ENCODE measurements at places on chromosomes 1 and 21.

DNA sequence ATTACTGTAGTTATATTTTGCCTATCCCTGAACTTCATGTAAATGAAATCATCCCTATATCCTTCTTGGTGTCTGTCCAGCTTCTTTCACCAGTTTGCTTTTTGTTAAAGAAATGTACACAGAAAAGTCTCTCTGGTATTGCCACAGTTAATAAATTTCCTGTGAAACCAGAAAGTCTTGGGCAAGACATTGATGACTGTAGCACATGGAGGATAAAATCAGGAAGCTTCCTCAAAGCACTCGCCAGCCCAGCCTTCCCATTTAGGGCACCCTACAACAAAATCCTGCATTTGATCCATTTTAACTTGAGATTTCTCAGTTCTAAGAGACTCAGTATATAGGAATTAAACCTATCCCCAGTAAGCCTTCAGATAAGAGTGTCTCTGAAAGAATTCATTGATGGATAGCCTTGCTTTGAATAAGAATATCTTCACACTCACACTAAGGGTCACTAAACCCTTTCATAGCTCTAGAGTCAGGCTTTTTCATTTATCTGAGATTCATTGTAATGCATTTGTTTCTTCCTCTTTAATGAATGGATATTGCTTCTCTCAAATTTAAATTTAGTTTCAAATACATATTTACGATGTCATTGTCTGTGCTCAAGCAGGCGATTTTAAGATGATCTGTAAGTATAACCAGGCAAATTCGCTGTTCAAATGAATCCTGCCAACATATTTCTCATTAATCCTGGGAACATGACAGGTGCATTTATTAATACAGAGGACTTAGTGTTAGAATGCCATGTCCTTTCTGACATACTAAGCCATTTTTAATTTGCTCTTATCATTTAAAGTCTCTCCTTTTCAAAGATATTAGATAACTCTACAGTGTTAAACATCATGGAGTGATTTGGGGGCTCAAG lies 153.1 kb downstream of the GRIK1 start:
- DNase-seq = no peak

GRCh38 chr1:15847893-15848142 lies 311 bp downstream of the SPEN start:
- no peak for DNase-seq

- no peak for DNase-seq
Observed at GRCh38 chr1:51316846-51317120, 13.6 kb downstream of the TTC39A start.

- no peak for DNase-seq
Observed at GRCh38 chr1:8388732-8389562, 71.0 kb downstream of the SLC45A1 start.

DNA sequence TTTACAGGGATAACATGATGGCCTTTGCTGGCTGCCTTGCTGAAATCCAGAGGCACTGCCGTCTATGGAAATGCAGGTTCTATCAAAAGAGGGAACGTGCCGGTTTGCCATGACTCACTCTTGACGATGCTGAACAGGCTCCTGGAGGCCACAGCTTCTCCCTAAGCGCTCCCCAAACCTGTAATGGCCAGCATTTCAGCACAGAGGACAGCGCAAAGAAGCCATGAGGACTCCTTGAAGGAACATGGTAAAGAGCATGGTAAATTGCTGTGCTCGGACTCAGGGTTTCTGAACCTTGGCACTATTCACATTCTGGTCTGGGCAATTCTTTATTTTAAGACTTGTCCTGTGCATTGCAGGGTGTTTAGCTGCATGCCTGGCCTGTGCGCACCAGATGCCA lies 217.5 kb downstream of the CAMTA1 start:
- no peak for DNase-seq

DNA sequence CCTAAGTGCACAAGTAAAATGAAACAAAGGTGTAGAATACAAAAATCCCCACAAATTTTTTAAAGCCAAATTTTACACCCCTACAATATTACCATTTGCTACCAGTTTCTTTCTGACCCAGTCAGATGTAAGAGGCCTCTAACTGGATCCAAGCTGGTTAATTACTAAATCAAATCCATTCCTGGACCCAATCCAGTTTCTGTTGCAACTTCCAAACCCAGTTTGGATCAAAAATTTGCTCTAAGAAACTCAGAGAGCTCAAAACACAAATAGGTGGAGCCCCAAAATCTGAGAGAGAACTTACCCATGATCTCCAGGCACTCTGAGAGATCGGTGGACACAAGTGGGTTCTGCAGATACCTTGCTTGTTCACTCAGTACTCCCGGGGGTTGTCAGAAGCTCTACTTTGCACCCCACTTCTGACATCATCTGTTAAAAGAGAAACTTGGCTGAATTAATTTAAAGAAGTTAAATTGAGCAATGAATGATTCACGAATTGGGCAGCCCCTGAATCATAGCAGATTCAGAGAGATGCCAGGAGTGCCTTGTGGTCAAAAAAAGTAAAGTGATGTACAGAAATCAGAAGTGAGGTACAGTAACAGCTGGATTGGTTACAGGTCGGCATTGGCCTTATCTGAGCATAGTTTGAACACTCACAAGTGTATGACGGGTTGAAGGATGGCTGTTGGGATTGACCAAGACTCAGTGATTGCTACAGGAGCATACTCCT lies 448.0 kb downstream of the KCNT2 start:
- DNase-seq = no peak

DNA sequence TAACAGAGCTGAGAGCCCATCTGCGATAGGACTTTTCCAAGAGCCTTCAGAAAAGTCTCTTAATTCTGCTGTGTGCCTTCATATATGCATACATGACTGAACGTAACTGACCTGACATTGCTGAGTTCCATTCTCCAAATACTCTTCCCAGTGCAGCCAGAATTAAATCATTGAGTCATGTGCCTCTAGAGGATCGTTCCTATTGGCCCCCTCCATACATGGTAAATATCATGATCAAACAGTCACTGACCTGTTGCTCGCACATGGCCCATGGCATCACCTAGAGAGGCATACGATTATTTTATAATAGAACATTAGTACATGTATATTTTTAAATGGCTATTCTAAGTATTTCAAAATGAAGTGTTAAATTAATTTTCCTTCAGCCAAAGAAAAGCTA lies 186.8 kb downstream of the PBX1 start:
- DNase-seq = no peak

DNA sequence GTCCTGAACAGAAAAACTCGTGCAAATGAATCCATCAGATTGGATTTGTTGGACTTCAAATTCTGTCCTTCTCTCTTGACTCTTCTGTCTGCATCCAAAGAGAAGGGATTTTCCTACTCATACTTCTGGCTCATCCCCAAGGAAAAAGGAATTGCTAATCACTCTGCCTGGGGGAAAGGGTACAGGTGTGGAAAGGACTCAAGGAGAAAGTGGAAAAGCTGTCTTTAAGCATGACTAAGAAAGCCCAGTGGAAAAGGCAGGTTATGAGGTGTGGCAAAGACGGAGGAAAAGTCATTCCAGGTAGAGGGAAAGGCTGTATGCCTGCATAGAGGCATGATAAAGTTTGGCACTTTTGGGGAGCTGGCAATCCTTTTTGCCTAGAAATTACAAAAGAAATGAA lies 43.4 kb downstream of the PTGS2 start:
- DNase-seq = no peak

DNA sequence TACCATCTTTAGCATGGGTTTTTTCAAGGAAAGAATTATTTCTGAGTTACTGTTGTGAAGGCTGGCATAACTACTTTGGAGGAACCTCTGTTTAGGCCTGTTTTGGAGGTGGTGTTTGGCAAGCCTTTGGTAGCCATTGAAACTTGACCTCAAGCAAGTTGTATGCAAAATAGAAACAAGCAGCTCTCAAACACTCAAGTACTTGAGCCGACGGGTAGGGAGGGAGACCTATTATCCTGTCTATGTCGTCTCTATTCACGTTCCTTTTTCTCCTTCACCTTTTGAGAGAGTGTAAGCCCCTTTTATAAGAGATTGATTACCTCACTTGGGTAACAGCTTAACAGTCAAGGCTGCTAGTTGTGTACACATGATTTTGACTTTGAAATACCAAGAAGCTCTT lies 878.3 kb upstream of the CXADR start:
- no peak for DNase-seq

- no peak for DNase-seq
Observed at GRCh38 chr1:42935313-42935895, 23.3 kb downstream of the SLC2A1 start.

DNA sequence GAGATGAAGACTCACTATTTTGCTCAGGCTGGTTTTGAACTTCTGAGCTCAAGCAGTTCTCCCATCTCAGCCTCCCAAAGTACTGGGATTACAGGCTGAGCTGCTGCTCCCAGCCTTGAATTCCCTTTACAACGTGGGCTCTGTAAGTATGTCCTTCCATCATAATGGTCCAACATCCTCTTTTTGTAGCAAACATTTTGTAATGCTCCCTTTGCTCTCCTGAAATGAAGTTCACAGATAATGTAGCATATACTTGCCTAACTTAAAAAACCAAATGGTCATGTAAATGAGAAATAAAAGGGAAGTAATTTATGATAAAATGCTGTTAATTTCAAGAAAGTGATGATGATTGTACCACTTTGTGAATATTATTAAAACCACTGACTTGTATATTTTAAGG lies 30.5 kb upstream of the THEM4 start:
- no peak for DNase-seq

DNA sequence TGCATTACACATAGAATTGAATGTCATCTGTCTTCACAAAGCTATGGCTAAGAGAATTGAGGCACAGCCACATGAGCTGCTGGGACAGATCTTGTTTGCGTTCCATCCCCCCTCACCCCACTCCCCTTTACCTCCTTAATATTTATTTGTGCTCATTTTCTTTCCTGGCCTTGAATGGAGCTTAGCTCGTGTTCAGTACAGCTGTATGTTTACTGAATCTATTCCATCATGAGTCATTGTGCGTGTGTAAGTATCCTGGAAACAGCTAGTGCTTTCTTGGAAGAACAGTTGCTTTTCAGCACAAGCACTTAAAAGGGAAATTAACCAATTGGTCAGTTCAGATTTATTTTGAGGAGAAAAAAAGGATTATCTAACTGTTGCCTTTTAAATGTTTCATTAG lies 14.7 kb downstream of the PROX1 start:
- no peak for DNase-seq

DNA sequence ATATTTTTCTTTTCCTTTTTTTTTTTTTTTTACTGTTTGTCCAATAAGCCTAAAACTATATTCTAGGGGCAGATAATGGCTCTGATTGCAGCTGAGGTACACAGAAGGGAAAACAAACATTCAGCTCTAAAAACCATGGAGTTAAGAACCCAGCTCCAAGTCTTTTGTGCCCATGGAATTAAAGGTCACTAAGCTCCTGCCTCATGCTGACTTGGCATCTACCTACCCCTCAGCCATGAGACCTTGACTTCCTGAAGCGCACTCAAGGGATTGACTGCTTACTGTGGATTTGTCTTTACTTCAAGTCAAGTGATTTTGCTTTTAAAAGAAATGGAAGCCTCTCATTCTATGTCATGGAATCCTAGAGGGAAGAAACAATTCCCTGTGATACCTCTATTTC lies 192.3 kb downstream of the AMY1C start:
- DNase-seq = no peak

GRCh38 chr1:150221552-150221951 lies 14.4 kb downstream of the ANP32E start:
- DNase-seq = no peak

- DNase-seq = no peak
Observed at GRCh38 chr1:91014475-91014874, 7.4 kb downstream of the ZNF644 start.

- no peak for DNase-seq
Observed at GRCh38 chr1:198907423-198907746, 268.5 kb downstream of the PTPRC start.

DNA sequence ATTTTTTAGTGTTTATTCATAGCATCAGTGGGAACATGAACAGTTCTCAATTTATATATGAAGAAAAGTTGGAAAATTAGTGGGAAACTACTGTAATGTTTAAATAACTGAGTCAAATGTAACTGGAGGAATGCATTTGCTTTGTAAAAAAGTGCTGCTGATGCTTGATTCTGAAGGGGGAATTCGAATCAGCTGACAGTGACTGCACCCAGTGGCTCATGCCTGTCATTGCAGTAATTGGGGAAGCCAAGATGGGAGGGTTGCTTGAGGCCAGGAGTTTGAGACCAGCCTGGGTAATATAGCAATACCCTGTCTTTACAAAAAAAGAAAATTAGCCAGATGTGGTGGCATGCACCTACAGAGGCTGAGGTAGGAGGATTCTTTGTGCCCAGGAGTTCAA lies 398.4 kb downstream of the ZP4 start:
- no peak for DNase-seq

- DNase-seq = no peak
Observed at GRCh38 chr1:167617153-167618147, 12.6 kb upstream of the RCSD1 start.

GRCh38 chr1:6519491-6519934 lies 28.0 kb upstream of the PLEKHG5 start:
- DNase-seq = no peak

DNA sequence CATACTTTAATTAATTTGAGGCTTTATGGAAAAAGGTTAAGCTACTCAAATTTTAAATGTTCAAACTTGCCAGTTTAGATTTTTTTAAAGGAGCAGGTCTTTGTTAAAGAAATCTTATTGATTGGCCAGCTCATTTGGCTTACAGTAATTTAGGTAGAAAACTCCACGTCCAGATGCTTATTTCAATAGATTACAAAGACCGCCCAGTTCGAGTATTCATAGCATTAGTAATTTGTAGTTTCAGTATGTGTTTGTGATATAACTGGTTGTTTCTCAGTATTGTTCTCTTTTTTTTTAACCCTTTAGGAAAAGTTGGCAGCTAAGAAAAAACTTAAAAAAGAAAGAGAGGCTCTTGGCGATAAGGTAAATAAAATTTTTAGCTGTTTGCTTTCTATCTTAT lies 1.6 kb downstream of the RPF1 start:
- no peak for DNase-seq

GRCh38 chr1:201265756-201266155 lies 17.6 kb upstream of the PKP1 start:
- no peak for DNase-seq

- DNase-seq = no peak
Observed at GRCh38 chr1:229582011-229582694, 23.6 kb upstream of the ABCB10 start.

DNA sequence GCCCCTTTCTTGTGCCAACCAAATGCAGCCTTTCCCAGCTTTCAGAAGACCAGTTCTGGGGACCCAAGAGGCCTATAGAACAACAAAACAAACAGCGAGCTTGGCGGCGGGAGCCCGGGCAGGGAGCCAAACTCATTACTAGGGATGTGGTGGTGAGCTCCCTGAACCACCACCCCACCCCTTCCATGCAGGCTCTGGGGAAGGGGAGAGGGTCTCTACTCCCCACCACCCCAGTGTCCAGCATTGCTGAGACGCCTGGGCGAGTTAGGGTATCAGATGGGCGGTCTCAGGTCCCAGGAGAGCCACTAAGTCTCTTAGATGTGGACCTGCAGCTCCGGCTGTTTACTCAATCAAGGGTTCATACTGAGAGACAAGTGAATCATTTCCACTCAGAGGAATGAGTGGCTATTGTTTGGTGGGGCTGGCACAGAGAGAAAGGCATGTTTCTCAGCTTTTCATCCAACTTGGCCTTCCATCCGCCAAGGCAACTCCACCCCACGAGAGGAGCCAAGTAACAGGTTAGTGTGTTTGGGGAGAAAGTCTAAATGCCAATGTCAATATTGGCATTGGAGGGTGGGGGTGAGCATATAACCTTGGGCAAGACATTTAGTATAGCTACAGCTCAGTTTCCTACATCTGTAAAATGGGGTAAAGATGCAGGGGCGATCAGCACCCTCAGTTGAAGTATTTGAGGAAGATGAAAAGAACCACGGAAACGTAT lies 40.9 kb downstream of the PLXNA2 start:
- DNase-seq = no peak
